ENCODE measurements at places on chromosomes 4 and X.
A peak's percentile ranks its signal among the peaks of the same experiment; 100 is the strongest.

DNA sequence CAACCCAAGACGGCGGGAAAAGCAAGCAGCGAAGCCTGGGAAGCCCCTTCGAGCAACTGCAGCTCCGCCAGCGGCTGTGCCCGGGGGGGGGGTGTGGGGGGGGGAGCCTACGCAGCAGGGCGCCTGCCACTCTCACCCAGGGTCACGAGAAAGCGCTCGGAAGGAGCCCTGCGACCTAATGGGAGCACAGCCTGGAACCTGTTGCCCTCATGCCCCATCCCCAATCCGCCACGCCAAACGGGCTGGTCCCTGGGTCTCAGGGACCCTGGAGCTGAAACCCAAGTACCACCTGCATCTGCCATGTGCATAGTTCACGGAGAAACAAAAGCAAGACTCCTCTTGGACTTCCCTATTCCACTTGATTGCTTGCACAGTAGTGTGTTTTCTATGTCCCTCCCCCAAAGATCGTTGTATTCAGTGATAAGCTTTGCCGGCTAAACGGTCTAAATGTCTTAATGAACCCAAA is 359 bp upstream of the GAB3 start:
- H3K27ac ChIP-seq, result peak overlapping the region; percentile 54
- no peak for DNase-seq
- peaks cover 13% of the 10 kb centered on the region for H3K4me1 ChIP-seq
- H3K36me3 ChIP-seq, result no peaks in the 10 kb centered on the region

DNA sequence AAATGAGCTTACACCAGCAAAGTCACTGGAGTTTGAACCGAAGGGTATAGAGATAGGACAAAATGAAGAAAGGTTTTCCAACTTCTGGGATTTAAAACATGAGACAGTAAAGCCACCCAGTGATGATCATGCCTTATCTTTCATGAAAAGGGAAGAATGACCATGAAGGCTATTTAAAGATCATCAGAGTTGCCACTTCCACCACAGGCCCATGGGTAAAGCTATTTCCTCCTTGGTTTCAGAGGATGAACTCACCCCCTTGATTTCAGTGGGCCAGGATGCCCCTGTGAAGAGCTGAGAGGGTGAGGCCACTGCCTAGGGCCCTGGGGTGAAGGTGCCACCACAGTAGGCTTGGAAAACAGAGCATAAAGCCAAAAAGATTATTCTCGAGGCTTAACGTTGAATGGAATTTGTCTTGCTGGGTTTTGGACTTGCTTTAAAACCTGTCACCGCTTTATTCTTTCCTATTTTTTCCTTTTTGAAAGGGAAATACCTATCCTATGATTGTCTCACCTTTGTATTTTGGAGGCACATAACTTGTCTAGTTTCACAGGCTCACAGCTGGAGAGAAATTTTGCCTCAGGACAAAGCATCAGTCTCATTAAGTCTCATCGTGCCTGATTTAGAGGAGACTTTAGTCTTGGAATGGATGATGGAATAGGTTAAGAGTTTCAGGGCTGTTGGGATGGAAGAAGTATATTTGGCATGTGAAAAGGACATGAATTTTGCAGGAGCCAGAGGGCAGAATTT is 254.0 kb downstream of the SNCA start:
- no peak overlapping the region for H3K4me3 ChIP-seq
- H3K27ac ChIP-seq, result no peak overlapping the region
- DNase-seq, result no peak

DNA sequence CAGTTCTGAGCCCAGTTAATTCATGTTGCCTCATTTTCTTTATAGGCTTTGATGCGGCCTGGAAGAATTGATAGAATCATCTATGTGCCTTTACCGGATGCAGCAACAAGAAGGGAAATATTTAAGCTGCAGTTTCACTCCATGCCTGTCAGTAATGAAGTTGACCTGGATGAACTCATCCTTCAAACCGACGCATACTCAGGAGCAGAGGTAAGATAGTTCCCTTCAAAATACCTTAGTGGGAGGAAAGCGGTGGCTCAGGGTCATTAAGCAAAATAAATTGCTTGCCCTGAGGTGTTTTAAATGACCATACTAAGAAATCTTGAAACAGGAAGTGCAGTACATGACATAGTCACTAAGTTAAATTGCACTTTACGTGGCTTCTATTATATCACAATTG is 140.6 kb upstream of the SPRY1 start:
- H3K36me3 ChIP-seq, result peaks cover 16% of the 10 kb centered on the region
- H3K27ac ChIP-seq, result no peak overlapping the region

DNA sequence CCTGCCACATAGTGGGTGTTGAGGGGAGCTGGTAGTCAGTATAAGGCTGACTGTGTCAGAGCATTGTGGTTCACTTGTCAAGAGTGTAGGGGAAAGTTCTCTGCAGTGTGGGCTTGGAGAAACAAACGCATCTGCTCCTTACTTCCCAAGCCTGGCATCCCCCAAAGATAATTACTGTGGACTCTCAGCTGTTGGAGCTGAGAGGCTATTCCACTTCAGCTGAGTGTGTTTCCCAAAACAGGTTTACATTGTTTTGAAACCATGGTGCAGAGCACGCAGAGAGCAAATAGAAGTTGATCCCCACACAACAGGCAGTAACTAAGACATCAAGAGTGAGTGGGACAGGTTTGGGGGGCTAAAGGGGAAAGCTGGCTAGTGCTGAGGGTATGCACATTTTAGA is 181.0 kb upstream of the EOLA2 start:
- H3K27me3 ChIP-seq, result no peaks in the 10 kb centered on the region
- H3K27ac ChIP-seq, result no peak overlapping the region
- H3K4me3 ChIP-seq, result no peak overlapping the region
- H3K36me3 ChIP-seq, result no peaks in the 10 kb centered on the region
- DNase-seq, result no peak
